ENCODE measurements at places on chromosomes 7 and 10.
A peak's percentile ranks its signal among the peaks of the same experiment; 100 is the strongest.

DNA sequence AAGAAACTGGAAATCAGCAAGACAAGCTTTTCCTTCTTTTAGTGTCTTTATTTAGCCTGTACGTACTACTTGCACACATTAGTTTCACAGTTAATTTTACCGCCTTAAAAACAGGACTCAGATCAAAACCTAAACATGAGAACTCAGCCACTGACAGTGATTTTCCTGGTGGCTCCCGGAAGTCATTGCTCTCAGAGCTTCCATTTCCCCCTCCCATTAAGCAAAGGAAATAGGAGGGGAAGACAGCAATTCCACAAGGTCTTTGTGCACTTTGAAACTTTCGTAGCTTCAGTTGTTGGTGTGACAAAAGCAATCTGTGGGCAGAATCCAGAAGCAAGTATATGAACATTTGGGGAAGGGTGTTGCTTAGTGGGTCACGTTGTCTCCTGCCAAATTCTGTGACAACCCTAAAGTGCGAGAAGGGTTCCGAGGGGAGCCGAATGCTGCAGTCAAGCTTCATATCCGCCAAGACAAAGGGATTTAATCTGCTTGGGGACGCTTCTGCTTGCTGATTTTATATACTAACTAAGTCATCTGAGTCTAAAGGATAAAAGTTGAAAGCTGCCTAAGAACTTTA, 30.4 kb downstream of the FAM53B start:
- no peak for DNase-seq

GRCh38 chr10:104329735-104330134, 8.5 kb downstream of the ITPRIP start:
- DNase-seq: no peak

DNA sequence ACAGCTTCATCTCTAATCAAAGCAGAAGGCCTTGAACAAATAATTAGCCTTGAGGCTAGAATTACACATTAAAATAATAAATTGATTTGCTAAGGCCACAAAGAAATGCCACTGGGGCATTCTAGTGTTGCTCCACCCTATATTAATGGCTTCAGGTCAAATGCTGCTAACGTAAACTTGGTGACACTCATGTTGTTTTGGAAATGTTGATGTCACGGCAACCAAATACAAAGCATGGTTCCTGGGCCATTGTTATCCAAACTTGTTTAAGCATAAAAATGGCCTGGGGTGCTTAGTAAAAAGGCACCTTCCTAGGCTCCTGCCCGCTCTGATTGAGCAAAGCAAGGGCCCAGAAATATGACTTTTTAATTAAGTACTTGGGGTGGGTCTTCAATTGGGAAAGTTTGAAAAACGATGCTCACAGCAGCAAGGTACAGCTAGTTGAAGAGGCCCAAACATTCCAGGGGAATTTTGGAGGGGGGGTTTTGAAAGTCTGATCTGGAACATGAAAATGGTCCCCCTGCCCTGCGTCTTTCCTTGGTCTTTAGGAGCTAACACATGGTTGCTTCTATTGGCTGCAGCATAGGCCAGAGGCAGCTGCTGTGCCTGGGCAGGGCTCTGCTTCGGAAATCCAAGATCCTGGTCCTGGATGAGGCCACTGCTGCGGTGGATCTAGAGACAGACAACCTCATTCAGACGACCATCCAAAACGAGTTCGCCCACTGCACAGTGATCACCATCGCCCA, 67.8 kb downstream of the ABCC2 start:
- DNase-seq: no peak

DNA sequence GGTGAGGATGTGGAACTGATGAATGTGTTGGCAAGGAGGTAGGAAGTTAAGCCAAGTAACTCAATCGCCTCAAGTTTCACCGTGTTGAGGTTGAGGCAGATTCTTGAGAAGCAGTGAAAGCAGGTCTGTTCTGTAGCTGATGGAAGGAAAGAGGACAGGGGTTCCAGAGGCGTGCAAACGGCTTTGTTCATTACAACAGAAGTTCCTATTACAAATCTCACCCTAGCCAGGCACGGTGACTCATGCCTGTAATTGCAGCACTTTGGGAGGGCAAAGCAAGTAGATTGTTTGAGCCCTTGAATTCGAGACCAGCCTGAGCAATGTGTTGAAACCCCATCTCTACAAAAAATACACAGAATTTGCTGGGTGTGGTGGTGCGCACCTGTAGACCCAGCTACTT, 36.9 kb upstream of the PTF1A start:
- no peak for DNase-seq

DNA sequence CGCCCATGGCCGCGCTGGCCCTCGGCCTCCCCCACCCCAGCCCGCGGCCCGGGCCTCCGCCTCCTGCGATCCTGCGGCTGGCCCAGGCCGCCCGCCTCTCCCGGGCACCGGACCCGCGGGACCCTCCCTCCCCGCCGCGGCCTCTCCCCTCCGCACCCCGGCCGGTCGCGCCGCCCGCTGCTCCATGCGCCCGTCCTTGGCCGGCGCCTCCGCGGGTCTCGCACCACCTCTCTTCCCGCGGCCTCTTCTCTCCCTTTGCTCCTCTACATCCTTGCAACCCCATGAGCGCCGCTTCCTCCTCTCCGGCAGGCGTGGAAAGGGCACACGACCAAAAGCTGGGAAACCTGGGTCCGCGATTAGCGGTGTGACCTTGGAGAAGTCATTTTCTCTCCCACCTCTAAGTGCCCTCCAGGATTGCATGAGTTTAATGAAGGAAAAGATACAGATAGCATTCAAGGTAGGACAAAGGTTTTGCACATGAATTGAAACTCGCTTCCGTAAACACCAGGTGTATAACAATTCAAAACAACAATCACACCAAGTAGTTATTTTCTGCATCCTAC, 448 bp upstream of the SRPK2 start:
- DNase-seq: no peak

DNA sequence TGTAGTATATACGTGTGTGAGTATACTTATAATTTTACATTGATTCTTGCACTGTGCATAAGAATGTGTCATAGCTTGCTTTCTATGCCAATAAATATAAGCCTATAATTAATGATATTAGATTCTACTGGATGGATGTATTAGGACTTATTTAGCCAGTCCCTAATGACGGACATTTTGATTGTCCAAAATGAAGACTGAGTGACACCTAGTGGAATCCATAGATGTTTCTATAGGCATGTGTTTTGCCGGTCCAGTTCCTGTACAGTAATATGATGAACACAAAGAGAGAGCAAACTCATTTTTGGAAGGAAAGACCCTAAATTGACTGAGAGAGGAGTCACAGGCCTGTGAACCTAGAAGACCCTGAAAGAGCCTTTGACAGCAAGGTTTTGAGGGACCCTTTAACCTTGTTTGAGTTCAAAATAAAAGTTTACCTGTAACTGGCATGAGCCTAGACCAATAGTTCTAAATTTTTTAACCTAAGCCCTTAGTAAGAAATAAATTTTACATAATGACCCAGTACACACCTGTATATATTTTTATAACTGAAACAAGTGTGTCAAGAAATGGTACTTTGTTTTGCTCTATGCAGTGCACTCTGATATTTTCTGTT, 42.4 kb upstream of the AGBL3 start:
- no peak for DNase-seq

GRCh38 chr7:2307690-2308107, 6.5 kb downstream of the SNX8 start:
- DNase-seq: no peak

DNA sequence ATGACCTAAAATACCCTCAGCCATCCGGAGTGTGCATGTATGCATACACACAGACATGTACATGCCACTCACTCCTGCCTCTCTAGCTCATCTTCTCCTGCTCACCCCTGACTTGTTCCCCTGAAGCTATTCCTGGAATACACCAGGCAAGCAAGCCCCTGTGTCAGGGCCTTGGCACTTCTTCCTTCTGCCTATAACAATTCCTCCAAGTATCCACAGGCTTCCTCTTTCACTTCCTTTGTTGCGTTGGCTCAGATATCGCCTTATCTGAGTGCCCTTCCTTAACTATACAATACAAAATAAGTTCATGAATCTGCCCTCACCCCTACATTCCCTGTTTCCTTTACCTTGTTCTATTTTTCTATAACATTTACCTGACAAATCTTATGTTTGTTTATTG, 88.8 kb downstream of the NOD1 start:
- DNase-seq: no peak

- no peak for DNase-seq
Observed at GRCh38 chr10:59240582-59241183, 64.2 kb downstream of the PHYHIPL start.

- DNase-seq: no peak
Observed at GRCh38 chr10:79221110-79222051, 125.9 kb upstream of the PPIF start.

- no peak for DNase-seq
Observed at GRCh38 chr10:12689893-12690292, 311.6 kb downstream of the CCDC3 start.

DNA sequence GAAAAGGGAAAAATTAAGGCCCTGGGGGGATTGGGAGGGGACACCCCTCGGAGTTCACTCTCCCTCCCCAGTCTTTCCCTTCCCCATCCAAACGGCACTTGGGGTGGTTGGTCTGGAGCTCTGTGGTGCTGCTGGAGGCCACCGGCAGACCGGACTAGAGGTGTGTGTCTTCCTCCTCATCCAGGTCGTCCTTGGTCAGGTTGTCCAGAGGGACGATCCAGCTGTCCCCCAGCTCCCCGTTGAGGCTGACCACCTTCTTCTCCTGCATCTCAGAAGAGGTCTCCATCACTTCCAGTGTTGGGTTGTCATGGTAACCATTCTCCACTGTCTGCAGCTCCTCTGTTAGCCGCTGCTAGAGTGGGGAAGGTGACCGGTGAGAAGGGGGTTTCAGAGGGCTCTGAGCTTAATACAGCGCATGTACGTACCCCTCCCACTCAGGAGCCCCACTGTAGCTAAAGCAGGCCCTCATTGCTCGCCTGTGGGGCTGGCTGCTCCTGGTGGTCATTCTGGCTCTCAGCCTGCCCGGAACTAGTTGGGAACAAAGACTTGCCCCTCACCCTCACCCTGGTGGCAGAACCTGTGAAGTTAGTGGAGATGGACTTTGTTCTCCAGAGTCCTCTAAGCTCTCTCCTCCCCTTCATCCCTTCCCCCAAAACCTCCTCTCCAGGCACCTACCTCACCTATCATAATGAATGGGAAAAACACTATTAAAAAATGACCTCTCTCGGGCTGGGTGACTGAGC, 52.1 kb downstream of the PODXL start:
- no peak for DNase-seq

DNA sequence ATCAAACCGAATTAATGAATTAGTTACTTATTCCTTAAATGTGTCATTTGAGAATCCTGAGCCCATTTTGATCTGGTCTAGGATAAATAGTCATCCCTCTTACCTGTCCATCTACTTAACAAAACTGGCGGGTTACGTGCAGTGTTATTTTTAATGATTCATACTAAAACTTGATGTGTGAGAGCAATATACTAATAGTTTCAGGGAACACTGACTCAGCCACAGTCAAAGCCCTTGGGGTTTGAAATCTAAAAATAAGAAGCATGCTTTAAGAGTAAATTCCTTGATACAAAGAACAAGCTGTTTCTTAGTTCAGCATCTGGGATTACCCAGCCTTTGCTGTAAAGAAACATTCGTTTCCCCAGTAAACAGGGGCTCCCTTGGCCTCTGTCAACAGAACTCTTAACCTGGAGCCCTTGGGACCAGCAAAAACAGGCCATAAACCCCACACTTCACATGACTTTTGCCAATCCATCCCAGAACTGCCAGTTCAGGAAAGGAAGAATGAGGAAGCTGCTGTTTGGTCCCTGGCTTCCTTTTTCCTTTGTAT, 370.6 kb upstream of the IGFBP3 start:
- peak; percentile 13 for DNase-seq

DNA sequence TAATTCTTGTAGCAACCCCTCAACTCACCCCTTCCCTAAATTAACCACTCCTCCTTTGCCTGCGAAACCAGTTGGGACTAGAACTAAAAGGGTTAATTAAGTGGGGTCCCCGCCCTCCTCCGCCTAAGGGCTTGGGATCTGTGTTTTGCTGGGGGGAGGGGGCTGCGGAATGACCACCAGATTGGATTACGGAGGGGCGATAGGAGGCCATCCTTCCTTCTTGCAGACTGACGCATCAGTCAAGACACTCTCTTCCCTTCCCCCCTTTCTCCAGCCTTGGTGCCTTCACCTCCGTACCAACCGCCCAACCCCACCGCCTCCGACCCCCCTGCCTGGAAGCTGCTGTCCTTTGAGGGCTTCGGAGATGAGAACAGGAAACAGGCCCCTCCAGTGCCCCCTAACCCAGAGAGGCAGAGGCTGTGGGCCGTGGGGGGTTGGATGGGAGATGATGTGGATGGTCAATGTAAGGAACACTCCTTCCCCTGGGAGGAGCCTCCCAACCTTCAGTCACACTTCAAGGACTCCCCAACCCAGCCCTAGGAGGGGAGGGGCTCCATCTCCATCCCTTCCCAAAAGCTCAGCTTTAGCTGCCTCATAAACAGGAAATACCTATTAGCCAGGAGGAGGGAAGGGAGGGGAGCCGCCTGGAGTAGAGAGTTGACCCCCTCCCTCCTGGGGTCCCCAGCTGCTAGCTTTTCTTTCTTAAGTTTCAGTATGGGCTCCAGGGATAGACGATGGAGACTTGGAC, 997 bp upstream of the LDB1 start:
- DNase-seq: peak; percentile 43

DNA sequence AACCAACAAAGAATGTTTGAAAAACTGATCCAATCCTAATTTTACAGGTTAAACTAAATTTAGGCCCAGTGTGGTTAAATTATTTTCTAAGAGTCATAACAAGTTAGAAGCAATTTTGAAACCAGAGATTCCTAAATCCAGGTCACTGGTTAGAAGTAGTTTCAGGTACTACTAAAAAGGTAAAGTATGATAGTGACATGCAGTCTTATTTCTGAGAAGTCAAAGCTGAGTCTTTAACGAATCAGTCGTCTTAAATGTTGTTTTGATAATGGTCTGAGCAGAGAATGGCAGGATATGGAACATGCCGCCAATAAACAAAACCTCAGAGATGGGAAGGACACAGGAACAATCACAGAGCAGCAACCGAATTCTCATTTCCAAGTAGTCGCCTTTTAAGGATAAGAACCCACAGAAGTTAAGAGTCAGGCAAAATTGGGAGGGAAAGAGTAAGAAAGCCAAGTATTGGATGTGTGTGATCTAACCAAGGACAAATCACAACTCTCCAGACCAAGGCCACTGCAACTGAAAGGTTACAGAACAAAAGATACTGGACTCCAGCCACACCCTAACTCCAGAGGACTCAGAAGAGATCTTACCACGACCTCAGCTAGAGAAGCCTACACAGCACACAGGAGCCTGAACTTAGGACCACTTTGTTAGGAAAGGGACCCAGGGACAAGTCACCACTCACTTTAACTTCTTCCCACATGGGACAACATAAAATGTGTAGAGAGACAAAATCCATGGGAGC, 19.7 kb downstream of the TMEM243 start:
- no peak for DNase-seq

GRCh38 chr7:134784251-134785049, 5.0 kb downstream of the CALD1 start:
- no peak for DNase-seq

DNA sequence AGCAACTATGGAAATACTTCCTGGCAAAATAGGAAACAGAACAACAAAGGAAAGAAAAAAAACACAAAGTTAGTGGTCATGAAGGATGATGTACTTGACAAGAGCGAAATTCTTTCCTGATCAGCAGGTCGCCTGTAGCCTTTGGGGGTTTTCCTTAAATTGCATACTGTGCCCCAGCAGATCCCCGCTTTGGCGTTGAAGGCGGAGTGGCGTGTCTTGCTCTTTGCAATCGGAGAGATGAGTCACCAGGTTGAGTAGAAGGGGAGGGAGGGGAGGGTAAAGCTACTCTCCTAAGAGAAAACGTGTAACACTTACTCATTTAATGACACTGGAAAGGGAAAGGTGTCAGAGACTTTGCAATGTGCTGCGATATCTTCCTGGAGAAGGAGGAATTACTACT, 587.2 kb downstream of the SORCS1 start:
- no peak for DNase-seq

- DNase-seq: no peak
Observed at GRCh38 chr7:46719616-46720015, 798.5 kb upstream of the IGFBP3 start.

Measured in thoracic aorta (tissue), 2 donors.